ENCODE measurements at places on chromosomes 11 and 22. TPM values are rescaled to one million over a fixed set of nuclear protein-coding genes. Genes with fewer than 3 reads are reported as not detected.

DNA sequence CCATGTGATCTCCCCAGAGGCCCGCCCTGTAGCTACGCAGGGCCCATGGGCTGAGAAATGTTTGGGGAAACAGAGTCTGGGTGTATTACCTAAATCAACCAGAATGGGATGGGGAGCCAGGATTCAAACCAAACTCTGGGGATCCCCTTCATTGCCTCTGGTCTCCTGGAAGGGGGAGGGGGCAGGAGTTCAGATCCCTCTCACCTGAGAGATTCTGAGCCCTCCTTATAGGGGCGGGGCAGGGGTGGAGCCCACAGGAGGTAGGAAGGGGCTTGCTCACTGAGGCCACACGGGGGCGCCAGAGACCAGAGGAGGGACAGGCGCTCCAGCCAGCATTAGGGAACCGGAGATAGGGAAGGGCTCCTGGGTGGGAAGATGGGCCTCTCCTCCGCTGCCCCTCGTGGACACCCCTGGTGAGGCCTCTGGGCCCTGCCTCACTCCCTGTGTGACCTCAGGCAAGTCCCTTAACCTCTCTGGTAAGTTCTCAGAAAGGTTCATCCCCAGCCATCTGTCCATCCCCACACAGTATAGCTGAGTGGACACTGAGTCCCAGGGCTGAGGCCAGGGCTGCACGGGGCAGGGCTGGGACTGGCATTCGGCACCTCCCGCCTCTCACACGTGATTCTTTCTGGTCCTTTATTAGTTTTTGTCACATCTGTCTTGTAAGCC, 2.7 kb upstream of the CDC42BPG start:
- peak; percentile 95 for DNase-seq

The ME3 gene
- 59.5 TPM for total RNA-seq

GRCh38 chr11:95711162-95711944, 78.2 kb downstream of the FAM76B start:
- peak; percentile 62 for DNase-seq

- DNase-seq: peak; percentile 37
These were observed 17.2 kb downstream of the CLDN25 start for GRCh38 chr11:113796663-113797259.

The OR8D1 gene
- total RNA-seq: not detected

The ADORA2A gene
- 0.58 TPM for total RNA-seq

The GLYATL2 gene
- not detected for total RNA-seq

The QSER1 gene
- total RNA-seq: 41.2 TPM

- no peak for DNase-seq
These were observed 39.8 kb upstream of the MUC5AC start for GRCh38 chr11:1117992-1118391.

DNA sequence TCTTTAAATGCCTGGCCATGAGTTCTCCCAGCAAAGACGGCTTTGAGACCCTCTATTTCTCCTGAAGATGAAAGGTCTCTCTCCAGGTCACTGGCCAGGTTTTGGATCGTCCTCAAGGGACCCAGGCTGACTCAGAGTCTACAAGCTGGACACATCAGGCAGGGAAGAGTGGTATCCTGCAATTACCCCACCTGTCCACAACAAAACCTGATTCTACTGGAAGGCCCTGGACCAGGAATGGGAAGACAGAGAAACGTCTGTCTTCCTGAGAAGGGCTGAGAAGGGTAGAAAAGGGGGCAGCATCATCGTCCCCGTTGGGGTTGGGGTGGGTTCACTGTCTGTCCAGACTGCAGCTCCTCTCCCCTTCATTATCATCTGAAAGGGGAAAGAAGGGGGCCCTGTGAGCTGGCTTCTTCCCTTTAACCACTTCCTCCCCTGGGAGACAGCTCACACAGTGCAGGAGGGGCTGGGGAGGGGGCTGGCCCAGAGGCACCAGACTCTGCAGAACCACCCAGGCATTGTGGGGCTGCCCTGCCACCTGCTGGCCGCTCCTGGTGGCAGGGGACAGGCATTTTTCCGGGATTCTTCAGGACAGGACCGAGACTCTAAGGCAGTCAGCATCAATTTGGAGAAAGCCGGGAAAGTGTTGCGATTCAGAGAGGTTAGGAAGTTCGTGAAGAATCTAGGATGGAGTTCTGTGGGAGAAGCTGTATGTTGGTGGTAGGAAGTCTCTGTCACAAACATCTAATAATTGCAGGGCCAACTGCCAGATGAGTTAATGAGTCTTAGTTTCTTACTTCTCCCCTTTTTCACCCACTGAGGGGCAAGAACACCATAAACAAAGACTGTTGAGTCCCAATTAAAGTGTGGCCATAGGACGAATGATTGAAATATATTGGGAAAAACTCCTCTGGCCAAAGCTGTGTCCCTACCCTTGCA, 57.6 kb downstream of the SYN3 start:
- peak; percentile 31 for DNase-seq

- DNase-seq: no peak
These were observed 6.8 kb downstream of the LIF start for GRCh38 chr22:30239488-30240405.

- peak; percentile 72 for DNase-seq
These were observed 2.2 kb downstream of the PNPLA2 start for GRCh38 chr11:820655-821511.

The YPEL4 gene
- total RNA-seq: not detected

- DNase-seq: no peak
These were observed 4.7 kb downstream of the PRCP start for GRCh38 chr11:82895437-82896091.

The OR6A2 gene
- total RNA-seq: 0.55 TPM

The OR52R1 gene
- total RNA-seq: not detected

DNA sequence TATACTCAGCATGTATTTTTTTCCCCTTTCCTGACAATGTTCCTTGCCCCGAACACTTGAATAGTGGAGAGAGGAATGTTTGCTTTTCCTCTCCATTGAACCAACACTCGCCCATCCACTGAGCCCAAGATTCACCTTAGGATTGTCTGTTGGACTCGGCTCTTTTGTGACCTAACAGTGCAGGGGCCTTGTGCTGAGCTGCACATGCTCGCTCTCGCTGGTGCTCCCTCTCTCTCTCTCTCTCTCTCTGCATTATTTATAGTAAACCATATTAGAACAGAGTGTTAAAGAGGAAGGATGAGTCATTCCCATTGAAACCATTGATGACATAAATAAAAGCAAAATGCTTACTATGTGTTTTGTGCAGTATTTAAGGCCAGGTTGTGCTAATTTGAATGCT, 20.7 kb downstream of the ZBTB16 start:
- no peak for DNase-seq

The SPON1 gene
- total RNA-seq: 36.4 TPM

DNA sequence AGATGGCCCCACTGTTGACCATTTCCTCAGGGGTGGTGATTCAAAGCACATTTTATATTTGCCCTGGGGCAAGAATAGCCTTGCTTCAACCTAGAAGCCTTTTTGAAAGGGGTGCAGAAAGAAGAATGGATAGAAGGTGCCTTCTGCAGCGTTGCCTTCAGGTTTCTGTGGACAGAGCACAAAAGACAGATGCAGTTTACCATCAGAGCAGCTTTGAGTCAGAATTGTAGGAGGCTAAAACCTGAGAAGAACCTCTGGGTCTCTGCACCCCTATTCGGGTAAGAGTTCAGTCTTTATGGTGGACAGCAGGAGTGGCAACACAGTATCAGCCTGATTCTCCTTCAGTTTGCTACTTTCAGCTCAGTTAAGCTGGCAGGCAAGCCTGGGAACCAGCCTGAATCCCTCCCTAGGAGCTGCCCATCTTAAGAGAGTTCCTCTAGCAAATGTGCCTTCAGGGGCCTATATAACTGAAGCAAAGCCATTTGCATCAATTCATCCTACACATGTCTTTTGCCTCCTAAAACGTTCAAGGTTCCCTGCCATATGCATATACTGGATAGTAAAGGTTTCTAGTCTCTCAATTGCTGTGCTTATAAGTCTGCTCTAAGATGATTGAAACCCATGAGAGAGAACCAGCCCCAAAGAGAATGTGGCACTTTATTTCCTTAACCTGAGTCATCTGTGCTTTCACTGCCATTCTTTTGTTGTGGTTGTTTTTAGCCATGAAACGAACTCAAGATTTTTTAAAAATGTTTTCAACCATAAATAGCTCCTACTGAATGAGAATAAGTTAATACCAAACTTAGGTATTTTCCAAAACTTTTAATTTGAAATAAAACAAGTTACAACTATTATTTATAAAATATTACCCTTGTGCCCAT, 123.0 kb downstream of the TRIM44 start:
- no peak for DNase-seq

GRCh38 chr11:81602508-81602907, 1131.2 kb downstream of the FAM181B start:
- DNase-seq: no peak

GRCh38 chr22:29690476-29690875, 29.3 kb upstream of the CABP7 start:
- DNase-seq: no peak

The MFNG gene
- 1.7 TPM for total RNA-seq

The MMP3 gene
- not detected for total RNA-seq

- DNase-seq: no peak
These were observed 766 bp downstream of the APOL2 start for GRCh38 chr22:36238373-36239149.

- no peak for DNase-seq
These were observed 14.3 kb upstream of the SREBF2 start for GRCh38 chr22:41818596-41818995.

The PANX2 gene
- total RNA-seq: not detected

DNA sequence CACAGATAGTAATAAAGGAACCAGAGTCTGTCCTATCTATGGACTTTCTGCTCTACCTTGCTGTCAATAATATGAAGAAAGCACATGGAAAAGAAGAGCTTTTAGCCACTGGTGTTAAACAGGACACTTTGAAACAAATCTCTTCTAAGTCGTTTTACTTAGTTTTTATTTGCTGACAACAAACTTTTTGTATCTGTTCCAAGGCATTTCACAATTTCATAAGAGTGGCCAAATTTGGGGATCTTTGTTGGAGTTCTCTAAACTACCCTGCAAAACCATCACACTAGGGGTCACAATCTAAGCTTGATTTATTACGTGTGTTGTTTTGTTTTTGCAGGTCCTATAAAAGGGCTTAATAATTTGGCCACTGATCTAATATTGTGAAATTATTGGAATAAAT, 54.4 kb downstream of the BBOX1 start:
- DNase-seq: no peak

The LRRC10B gene
- not detected for total RNA-seq

DNA sequence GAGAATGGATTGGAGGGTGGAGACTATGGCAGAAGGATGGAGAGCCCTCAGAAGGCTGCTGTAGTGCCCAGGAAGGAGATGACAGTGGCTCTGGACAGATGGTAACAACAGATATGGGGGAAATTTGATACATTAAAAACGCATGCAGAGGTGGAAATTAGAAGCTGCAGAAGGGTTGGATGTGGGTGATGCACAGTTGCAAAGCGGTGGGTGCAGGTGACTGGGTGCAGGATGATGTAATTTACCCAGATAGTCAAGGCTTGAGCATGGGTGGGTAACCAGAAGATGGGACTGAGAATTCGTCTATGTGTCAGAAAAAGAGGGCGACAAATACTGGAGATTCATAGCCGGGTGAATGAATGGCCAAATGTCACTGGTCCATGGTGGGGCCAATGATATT, 570.3 kb downstream of the MN1 start:
- DNase-seq: no peak

The DENND6B gene
- total RNA-seq: 12.1 TPM

- no peak for DNase-seq
These were observed 43.4 kb downstream of the WEE1 start for GRCh38 chr11:9616858-9617257.

- DNase-seq: no peak
These were observed 393.1 kb downstream of the ETS1 start for GRCh38 chr11:128194216-128194615.

DNA sequence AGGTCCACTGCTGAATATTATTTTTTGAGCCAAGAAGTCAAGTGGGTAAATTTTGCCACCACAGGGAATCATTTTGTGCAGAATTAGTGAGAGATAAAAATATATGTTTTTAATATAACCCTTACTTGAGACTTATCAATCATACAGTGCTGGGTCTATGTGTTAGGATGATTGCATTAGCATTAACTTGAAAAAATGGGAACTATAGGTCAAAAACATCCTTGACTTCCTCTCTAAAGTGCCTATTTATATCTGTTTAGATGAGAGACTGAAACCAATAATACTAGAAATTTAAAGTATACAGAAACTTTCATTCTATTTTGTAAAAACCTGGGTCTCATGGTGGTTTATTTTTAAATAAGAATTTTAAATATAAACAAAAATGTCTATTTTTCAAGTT, 65.1 kb upstream of the CARD18 start:
- no peak for DNase-seq

DNA sequence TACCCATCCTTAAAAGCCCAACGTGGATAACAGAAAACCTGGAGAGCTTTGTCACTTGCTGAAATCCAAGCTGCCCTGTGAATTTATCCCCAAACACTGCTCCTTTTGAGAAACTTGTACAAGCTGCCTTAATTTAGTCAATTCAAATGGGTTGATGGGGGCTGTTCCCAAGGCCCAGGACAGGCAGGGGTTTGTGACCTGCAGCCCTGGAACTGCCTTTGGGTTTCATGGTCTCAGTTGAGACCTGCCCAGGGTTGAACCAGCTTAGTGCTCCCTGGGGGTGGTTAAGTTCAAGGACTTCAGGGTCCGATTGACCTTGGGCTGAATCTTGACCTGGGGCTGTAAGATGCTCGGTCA, 112.1 kb upstream of the OR4B1 start:
- no peak for DNase-seq

The ABTB2 gene
- 0.58 TPM for total RNA-seq

DNA sequence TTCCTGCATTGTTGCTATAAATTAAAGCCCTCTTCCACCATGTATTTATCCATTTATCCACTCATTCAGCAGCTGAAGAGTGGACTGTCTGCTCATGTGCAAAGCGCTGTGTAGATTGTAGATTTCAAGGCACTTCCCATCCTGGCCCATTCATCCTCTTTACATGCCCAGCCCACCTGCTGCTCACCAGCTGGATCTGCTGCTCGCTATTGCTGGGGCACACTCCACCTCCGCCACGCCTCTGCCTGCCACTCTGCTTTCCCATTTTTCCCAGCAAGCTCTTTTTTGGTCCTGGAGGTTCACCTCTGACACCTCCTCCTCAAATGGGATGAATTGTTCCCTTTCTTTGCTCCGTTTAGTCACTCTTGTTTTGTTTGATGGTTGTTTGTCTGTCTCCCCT, 48.3 kb downstream of the CEP164 start:
- no peak for DNase-seq
